ENCODE measurements at places on chromosomes 3 and 15. TPM values are rescaled to one million over a fixed set of nuclear protein-coding genes. Genes with fewer than 3 reads are reported as not detected.

Gene SLC24A5
- total RNA-seq, result not detected

DNA sequence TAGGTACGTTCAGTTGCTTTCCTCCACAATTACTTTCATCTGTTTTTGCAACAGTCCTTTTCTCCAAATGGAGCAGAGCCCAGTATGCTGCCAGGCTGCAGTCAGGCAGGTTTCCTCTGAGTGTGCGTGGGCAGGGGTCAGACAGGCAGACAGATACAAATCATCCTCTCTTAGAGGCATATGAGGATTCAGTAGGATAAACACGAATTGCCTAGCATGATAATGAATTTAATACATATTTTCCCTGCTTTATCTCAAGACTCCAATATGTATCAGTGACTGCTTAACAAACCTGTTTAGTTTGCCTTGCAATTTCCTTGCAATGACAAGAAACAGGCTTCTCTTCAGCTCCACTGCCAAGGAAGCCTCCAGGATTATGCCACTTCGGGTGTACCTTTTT is 140.7 kb upstream of the NR2E3 start:
- no peak for DNase-seq

Gene OIP5
- total RNA-seq, result not detected

- no peak for DNase-seq
Measured at GRCh38 chr3:98612587-98612986, 19.2 kb upstream of the CPOX start.

DNA sequence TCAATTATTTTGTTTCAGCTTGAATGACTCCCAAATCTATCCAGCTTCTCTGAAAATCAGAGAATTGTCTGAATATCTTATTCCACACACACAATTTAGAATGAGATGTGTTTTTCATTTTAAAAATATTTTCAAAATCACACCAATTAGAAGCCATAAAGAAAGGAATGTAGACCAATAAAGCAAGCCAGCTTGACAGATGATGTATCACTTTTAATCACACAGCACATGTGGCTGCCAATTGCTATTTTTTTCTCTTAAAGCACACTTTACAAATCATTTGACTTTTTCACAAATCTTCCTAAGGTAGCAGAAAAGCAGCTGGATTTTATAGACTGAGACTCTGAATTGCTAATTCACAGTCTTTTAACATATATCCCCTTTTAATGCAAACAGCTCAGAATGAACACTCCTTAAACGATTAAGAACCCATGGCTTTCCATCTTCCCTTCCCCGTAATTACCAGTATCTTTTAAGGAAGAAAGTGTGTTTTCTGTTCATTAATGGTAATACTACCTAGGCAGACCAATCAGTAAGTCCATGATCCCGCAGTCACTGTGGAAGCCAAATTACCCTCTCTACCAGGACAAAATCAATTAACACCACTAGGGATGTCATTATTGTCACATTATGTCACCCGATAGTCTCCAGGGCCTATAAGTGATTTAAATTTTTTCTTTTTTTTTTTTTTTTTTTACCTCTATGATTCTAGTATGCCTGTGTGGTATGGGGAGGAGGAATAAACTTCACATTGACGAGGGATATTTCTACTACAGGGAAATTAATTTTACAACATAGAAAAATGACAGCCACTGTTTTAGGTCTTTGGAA is 250.0 kb upstream of the VEPH1 start:
- DNase-seq, result no peak

DNA sequence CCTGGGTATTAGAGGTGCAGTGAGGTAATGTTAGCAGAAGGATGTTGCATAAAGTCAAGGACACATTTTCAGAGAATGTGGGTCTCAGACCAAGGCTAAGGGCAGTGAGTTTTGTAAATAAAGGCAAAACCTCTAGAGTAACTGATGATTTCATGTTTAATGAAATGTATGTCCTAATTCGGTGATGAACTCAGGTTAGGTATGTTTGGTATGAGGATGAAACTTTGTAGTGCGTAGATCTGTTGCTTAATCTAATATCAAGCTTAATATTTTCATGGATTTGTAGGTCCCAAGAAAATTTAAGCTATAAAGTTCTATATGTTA is 3.6 kb downstream of the USP50 start:
- DNase-seq, result no peak

- DNase-seq, result no peak
Measured at GRCh38 chr3:48684480-48685143, 1.1 kb downstream of the NCKIPSD start.

Gene HEG1
- total RNA-seq, result 168 TPM

DNA sequence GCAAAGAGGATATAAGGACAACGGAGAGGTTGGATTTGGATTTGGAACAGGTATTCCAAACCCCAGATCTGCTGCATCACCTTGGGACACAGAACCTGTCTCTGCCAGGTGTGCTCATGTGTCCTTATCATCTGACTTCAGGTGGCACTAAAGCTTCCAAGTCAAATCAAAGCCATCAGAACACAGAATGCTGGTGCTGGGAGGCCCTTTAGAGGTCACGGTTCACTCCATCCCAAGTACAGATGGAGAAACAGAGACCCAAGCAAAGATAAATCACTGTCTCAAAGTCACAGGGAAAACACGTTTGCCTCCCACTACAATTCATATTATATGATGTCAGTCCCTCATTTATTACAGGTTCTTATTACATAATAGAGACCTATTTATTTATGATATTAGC is 72.8 kb downstream of the HES1 start:
- no peak for DNase-seq

Gene CDHR4
- total RNA-seq, result not detected

GRCh38 chr3:197308591-197308990 is 10.2 kb upstream of the DLG1 start:
- no peak for DNase-seq

DNA sequence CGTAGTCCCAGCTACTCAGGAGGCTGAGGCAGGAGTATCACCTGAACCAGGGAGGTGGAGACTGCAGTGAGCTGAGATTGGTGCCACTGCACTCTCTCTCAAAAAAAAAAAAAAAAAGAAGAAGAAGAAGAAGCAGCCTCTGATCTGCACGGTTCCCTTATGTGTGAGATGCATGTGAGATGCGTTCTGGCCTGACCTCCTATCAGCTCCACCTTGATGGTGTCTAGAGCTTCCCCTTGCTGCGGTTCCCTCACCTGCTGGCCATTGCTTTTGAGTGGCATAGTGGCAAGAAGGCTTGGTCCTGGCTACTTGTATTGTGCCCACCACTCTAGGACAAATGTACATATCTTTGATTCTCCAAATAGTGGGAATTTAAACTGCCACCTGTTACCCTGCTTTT is 49.4 kb upstream of the CFAP161 start:
- no peak for DNase-seq

Gene MAP6D1
- total RNA-seq, result 4.3 TPM

DNA sequence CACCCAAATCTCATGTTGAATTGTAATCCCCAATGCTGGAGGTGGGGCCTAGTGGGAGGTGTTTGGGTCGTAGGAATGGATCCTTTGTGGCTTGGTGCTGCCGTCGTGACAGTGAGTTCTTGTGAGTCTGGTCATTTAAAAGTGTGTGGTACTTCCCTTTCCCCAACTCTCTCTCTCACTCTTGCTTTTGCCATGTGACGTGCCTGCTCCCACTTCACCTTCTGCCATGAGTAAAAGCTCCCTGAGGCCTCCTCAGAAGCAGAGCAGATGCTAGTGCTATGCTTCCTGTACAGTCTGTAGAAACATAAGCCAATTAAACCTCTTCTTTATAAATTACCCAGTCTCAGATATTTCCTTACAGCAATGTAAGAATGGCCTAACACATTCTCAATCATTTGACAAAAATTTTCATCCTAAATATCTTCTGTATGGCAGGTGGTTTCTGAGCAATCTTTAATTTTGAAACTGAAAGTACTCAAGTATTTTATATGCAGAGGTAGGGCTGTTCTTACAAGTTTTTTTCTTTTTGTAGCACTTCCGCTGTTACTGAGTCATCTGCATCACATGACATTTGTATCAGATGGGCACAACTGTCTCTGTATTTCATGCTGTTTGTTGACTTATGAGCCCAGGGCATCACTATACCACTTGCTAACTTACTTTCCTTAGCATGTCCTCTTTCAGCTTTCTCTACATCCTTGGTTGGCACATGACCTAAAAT is 8.8 kb downstream of the RPL39L start:
- no peak for DNase-seq

- DNase-seq, result no peak
Measured at GRCh38 chr3:159187706-159188105, 385.9 kb downstream of the MFSD1 start.

Gene WWTR1
- 243 TPM for total RNA-seq

- DNase-seq, result no peak
Measured at GRCh38 chr3:43907508-43907858, 216.7 kb downstream of the ABHD5 start.

Gene ITIH4
- 51.4 TPM for total RNA-seq

DNA sequence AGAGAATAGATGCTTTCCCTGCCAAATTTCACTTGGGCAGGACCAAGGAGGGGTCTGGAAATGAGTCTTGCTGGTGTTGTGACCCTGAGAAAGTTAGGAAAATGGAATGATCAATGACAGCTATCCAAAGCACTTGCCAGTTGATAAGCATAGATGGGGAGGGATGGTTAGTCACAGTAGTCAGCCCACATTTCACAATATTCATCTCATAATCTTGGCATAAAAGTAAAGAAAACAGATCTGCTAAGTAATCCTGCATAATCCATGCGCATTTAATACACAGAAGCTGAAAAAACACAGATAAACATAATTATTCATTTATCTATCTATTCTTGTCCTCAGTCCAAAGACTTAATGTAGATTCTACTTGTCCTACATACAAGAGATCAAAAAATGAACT is 184.1 kb downstream of the ZIC4 start:
- DNase-seq, result no peak

- DNase-seq, result no peak
Measured at GRCh38 chr3:196974661-196975060, 6.0 kb upstream of the PIGZ start.

GRCh38 chr3:13612829-13613228 is 63.9 kb downstream of the FBLN2 start:
- peak; percentile 18 for DNase-seq

DNA sequence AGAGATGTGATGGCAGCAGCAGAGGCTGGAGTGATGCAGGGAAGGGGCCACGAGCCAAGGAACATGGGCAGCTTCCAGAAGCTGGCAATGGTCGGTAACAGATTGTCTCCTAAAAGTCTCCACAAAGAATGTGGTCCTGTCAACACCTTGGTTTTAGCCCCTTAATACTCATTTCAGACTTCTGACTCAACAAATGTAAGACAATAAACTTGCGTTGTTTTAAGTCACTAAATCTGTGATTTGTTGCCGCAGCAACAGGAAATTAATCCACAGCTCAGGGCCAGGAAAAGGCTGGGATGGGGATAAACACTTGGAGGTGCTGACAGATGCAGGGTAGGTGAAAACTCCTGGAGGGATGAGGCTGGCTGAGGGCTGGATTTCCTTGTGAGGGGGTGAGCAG is 69.9 kb downstream of the OXNAD1 start:
- DNase-seq, result no peak

- DNase-seq, result no peak
Measured at GRCh38 chr15:69384626-69385598, 29.2 kb upstream of the KIF23 start.

DNA sequence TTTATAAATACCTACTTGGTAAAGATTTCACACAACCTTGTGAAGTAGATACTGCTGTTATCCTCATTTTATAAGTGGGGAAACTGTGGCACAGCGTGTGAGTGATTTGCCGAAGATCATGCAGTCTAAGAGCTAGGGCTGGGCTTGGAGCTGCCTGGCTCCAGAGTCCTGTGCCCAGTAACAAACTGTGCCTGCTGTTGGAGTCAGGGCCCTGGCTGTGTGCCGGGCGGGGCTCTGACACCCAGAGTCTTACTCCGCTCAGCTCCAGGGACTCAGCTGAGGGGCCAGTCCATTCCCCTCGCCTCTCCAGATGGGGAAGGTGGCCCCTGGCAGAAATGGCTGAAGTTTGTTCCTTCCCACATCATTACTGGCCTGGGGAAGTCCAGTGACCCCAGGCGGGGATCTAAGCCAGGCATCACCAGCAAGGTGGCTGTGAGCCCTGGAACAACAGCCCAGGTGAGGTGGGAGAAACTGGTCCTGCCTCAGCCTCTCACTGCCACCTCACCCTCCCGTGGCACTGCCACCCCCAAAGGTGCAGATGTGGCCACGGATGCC is 17.3 kb upstream of the PLXNA1 start:
- no peak for DNase-seq

Gene DNAJA4
- total RNA-seq, result 27.2 TPM

Gene GOLGA6L10
- total RNA-seq, result 3.1 TPM

GRCh38 chr3:8972639-8973038 is 9.4 kb upstream of the RAD18 start:
- no peak for DNase-seq

- no peak for DNase-seq
Measured at GRCh38 chr3:45353070-45353469, 35.3 kb upstream of the LARS2 start.

Gene RCN2
- 51.4 TPM for total RNA-seq
